ENCODE measurements at places on chromosomes 1 and 21.

GRCh38 chr1:62725255-62725654 is 37.1 kb upstream of the DOCK7 start:
- no peaks in the 10 kb centered on the region for H3K36me3 ChIP-seq
- H3K27me3 ChIP-seq: no peaks in the 10 kb centered on the region
- H3K4me1 ChIP-seq: no peaks in the 10 kb centered on the region

- H3K27me3 ChIP-seq: peaks cover 4% of the 10 kb centered on the region
- no peak for DNase-seq
- H3K4me3 ChIP-seq: no peak overlapping the region
- H3K36me3 ChIP-seq: no peaks in the 10 kb centered on the region
- H3K27ac ChIP-seq: no peak overlapping the region
- no peaks in the 10 kb centered on the region for H3K4me1 ChIP-seq
Observed at GRCh38 chr1:101247404-101248287, 10.8 kb downstream of the S1PR1 start.

DNA sequence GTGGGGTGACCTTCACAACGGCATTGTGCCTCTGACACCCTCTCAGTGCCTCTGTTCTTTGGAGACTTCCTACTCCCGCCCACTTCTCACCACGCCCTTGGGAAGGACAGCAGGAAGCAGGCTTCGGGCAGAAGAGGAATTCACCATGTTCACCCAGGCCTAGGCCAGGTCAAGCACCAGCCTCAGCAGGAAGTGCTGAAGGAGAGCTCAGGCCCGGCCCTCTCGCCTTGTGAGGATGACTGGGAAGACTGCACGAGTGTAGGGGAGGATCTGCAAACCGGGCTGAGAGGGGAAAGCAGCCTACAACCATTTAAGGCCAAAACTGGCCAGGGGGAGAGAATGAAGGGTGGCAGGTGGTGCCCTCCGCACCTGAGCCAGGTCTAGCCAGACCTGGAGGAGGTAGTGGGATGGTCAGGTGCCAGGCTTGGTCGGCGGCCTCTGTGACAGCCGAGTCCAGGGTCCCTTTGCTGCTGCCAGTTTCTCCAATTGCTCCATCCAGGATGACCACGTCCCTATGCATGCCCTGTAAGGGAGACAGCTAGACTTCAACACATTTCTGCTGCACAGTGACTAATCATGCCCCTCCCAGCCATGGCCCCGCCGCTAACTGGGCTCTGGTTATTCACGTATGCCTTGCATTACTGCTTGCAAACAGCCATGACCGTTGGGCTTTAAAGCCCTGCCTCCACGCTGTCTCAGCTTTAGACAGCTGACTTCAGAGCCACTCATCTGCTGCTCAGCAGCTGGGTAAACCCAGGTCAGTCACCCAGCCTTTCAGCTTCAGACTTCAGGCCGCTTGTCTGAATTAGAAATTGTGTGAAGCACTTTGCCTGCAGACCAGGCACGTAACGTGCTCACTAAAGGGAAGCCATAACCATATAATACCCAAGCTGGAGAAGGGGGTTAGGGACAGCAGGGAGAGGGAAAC is 8.9 kb downstream of the MRTO4 start:
- no peak overlapping the region for H3K27ac ChIP-seq
- no peaks in the 10 kb centered on the region for H3K36me3 ChIP-seq
- H3K4me1 ChIP-seq: no peaks in the 10 kb centered on the region
- no peak overlapping the region for H3K4me3 ChIP-seq
- DNase-seq: no peak

- no peaks in the 10 kb centered on the region for H3K27me3 ChIP-seq
- H3K4me3 ChIP-seq: no peak overlapping the region
- peak overlapping the region; percentile 84 for H3K27ac ChIP-seq
- no peak for DNase-seq
- no peaks in the 10 kb centered on the region for H3K36me3 ChIP-seq
- H3K4me1 ChIP-seq: no peaks in the 10 kb centered on the region
Observed at GRCh38 chr1:43719063-43719462, 11.7 kb downstream of the ST3GAL3 start.

DNA sequence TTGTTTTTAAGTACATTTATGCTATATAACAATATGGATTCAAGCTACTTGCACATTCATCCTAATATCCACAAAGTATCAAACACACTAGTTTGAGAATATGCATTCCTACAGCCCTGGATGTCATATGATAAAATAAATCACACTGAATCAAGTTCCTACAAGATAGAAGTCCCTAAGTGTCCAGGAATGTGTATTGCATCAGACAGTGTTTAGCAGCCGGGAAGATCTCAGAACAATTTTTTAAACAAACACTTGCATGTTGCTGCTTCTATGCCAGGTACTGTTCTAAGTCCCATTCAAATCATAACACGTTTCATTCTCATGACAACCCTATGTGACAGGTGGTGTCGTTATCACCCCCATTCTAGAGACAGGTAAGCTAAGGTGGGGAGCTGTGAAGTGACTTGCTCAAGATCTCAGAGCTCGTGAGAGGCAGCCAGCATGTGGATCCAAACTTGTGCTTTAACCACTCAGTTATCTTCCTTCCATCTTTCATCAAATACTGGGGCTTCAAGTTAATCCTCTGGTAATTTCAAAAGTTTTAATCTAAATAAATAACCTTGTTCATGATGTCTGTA is 68.3 kb upstream of the KIF26B start:
- H3K27me3 ChIP-seq: no peaks in the 10 kb centered on the region
- no peak overlapping the region for H3K4me3 ChIP-seq
- no peaks in the 10 kb centered on the region for H3K36me3 ChIP-seq
- no peak for DNase-seq

DNA sequence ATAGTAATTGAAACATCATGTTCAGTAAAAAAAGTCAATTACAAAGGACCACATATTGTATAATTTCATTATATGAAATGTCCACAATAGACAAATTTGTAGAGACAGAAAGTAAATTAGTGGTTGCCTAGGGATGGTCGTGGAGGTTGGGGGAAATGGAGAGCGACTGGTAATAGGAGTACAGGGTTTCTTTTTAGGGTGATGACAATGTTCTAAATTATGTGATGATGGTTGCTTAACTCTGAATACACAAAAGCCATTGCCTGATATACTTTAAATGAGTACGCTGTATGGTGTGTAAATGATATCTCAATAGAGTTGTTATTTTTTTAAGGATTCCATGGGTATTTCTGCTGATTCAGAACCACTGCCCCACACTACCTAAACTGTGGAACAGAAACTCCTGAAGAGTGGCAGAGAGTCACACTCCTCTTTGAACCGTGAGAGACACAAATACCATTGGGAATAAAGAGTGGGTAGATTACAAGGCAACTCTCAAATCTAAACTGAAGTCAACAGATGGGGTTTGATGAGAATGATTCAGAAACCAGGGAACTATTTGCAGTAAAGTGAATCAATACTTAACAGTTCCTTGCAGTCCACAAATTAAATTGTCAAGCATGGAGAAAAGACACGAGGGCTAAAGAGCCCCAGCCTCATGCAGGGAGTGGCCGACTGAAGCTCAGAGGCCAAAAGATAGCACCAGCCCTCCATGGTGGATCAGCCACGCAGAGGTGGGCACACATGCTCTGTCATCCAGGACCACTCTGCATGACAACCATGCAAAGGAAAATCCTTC is 118.0 kb downstream of the CAPN8 start:
- H3K4me3 ChIP-seq: no peak overlapping the region
- no peaks in the 10 kb centered on the region for H3K36me3 ChIP-seq
- no peaks in the 10 kb centered on the region for H3K27me3 ChIP-seq
- DNase-seq: no peak

- H3K27me3 ChIP-seq: no peaks in the 10 kb centered on the region
- H3K4me3 ChIP-seq: peak overlapping the region; percentile 45
- no peaks in the 10 kb centered on the region for H3K36me3 ChIP-seq
- peak overlapping the region; percentile 68 for H3K27ac ChIP-seq
Observed at GRCh38 chr1:18927082-18927653, 24.8 kb upstream of the ALDH4A1 start.

DNA sequence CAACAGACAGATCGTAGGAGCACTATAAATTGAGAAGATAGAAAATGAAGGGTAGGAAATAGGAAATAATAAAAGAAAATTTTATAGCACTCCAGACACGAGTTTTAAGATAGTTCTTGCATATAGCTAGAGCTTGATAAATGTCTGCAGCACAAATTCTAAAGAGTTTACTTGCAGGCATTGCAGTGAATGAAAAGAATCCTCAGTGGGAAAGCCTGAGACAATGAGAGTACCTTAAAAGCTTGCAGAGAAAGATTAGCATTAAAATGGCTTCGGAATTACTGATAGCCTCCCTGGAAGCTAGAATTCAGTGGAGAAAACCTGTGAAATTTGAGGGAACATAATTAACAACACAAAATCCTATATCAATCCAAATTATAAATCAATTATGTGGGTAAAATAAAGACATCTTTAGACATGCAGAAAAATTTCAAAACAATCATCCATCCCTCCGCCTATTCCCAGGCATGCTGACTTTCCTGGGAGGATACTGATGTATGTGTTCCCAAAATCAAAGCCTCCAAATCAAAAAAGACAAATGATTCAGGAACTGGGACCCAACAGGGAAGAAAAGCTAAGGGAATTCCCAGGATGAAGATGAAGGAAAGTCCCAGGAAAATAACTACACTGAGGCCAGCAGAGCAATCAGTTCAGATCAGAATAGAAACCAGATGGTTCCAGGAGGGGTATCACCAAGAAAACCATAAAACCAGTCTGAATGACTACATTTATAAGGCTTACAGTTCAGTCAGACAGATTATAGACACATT is 305.9 kb upstream of the USP25 start:
- no peaks in the 10 kb centered on the region for H3K36me3 ChIP-seq
- DNase-seq: no peak
- H3K27ac ChIP-seq: no peak overlapping the region
- H3K27me3 ChIP-seq: no peaks in the 10 kb centered on the region

DNA sequence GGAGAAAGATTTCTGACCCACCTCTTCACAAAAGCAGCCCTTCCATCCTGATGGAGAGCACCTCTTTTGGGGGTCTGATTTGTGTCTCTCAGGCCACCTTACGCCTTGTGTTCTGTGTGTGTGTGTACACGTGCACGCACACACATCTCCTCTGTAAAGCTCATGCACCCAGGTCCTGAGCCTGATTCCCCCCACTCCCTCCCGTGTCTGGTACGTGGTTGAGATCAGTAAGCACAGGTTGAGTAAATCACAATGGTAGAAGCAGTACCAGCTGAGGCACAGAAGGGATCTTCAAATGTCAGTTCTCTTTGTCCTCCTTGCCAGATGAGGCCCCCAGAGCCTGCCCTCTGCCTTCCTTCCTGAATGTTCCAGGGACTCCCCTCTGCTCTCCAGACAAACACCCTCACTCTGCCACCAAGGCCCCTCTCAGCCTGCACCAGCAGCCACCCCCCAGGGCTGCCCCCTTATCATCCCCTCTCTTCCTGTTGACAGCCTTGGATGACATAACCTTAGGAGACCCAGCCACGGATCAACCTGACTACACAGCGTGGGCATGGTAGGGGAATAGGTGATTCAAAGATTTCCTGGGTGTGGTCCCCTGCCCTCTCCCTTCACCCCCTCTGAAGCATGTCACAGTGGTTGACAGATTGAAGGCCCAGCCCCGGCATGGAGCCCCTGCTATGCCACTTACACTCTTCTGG is 112.8 kb downstream of the HIVEP3 start:
- H3K4me3 ChIP-seq: no peak overlapping the region
- no peaks in the 10 kb centered on the region for H3K4me1 ChIP-seq
- DNase-seq: no peak
- no peaks in the 10 kb centered on the region for H3K27me3 ChIP-seq
- no peak overlapping the region for H3K27ac ChIP-seq

GRCh38 chr1:74579425-74579824 is 67.0 kb upstream of the LRRC53 start:
- no peak overlapping the region for H3K4me3 ChIP-seq
- DNase-seq: no peak
- no peaks in the 10 kb centered on the region for H3K36me3 ChIP-seq
- H3K27me3 ChIP-seq: no peaks in the 10 kb centered on the region
- no peak overlapping the region for H3K27ac ChIP-seq

- H3K27me3 ChIP-seq: no peaks in the 10 kb centered on the region
- H3K4me3 ChIP-seq: no peak overlapping the region
- H3K4me1 ChIP-seq: no peaks in the 10 kb centered on the region
- H3K27ac ChIP-seq: no peak overlapping the region
- H3K36me3 ChIP-seq: no peaks in the 10 kb centered on the region
Observed at GRCh38 chr1:71304125-71304524, 223.3 kb upstream of the ZRANB2 start.

DNA sequence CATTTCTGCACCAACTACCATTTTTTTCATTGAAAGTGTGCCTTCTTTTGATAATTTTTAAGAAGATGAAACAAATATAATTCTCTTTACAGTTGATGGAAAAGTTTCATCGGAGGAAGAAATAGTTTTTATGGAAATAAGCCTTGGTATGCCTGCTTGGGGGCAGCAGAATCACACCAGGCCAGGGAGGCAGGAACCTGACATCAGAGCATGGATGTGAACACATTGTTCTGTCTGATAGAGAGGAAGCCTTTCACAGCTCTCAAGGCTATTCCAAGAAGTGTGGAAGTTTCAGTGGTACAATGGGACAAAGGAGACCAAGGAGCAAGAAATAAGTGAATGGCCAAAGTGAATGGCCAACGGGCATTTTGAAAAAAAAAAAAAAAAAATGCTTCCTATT is 162.2 kb upstream of the KCNK2 start:
- no peak overlapping the region for H3K4me3 ChIP-seq
- H3K27me3 ChIP-seq: no peaks in the 10 kb centered on the region

- no peak for DNase-seq
- H3K27me3 ChIP-seq: no peaks in the 10 kb centered on the region
- H3K27ac ChIP-seq: no peak overlapping the region
- H3K4me3 ChIP-seq: no peak overlapping the region
Observed at GRCh38 chr1:219350172-219350931, 176.7 kb downstream of the LYPLAL1 start.

- no peak overlapping the region for H3K4me3 ChIP-seq
- H3K36me3 ChIP-seq: no peaks in the 10 kb centered on the region
- no peak overlapping the region for H3K27ac ChIP-seq
- DNase-seq: no peak
- no peaks in the 10 kb centered on the region for H3K4me1 ChIP-seq
- no peaks in the 10 kb centered on the region for H3K27me3 ChIP-seq
Observed at GRCh38 chr1:116008656-116009390, 32.5 kb downstream of the SLC22A15 start.

DNA sequence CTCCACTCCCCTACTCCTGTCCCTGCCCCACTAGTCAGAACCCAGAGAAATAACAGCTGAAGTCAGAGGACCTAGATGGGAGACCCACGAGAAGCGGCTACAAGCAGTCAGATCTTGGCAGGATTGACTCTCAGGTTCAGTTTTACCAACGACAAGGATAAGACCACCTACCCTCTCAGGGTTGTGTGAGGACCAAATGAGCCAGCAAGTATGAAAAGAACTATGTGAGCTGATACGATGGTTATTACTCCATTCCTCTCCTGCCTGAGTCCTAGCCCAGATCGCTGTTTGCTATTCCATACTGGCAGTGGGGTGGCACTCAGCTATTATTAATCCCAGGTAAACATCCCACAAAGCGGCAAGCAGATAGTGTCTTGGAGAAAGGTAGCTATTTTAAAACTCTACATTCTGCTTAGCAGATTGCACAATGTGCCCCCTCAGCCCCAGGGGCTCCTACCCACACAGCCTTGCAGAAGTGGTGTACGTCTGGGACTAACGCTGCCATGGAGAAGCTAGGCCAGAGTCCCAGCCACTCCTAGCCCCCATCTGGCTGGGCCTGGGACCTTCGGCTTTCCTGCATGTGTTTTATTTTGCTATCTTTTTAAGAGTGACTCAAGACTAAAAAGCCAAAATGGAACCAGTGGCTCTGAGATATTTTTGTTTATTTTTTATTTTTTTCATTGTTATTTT is 58.9 kb downstream of the CD46 start:
- no peaks in the 10 kb centered on the region for H3K27me3 ChIP-seq
- H3K27ac ChIP-seq: peak overlapping the region; percentile 60
- peaks cover 7% of the 10 kb centered on the region for H3K4me1 ChIP-seq
- DNase-seq: no peak
- H3K36me3 ChIP-seq: no peaks in the 10 kb centered on the region
